ENCODE measurements at places on chromosomes 3 and 15.

GRCh38 chr15:34473840-34474239 lies 36.2 kb upstream of the GOLGA8A start:
- no peak for DNase-seq

DNA sequence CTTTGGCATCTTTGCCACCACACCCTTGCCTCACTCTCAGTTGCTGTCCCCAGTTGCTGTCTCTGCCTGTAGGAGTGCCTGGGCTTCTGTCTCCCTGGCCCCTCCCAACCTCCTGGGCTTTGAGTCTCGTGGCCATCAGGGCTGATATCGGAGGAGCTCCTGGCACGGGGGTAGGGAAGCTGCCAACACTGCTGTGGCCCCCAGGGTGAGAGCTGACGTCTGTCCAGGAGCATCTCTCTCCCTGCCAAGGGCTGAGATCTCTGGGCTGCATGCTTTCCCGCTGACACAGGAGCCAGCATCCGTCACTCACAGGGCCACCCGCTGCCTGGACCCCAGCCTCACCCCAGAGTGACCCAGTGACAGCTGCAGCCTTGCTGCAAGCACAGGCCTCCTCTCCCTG lies 47.4 kb downstream of the EXOG start:
- no peak for DNase-seq

GRCh38 chr3:28012830-28013229 lies 228.6 kb upstream of the CMC1 start:
- no peak for DNase-seq

DNA sequence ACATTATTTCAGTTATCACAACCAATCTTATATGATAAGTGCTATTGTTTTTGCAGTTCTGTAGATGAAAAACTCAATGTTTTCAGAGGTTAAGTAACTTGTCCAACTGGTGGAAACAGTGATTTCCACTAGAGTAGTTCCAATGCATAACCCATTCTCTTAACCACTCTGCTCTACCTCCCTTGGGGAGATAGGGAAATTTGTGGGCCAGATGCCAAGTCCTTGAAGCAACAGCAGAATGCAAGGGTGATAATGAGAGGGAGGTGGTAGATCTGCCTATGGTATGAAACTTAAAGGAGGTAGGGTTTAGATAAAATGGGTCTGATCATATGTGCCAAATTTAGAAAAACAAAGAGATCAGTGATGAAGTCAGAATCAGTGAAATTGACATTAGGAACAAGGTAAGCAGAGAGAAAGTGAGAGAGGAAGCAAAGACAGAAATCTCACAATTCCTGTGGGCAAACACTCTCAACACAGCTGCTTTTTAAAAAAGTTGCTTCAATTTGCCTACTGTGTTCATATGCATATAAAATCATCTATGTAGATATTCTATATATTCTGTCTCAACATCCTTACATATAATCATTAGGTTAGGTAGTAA lies 50.5 kb upstream of the UBP1 start:
- DNase-seq, result no peak

- DNase-seq, result no peak
These were observed 125.7 kb downstream of the PDZRN3 start for GRCh38 chr3:73498764-73499622.

- no peak for DNase-seq
These were observed 437.1 kb downstream of the ZIC1 start for GRCh38 chr3:147846293-147846692.

- no peak for DNase-seq
These were observed 15.9 kb upstream of the OCA2 start for GRCh38 chr15:28114721-28115622.

DNA sequence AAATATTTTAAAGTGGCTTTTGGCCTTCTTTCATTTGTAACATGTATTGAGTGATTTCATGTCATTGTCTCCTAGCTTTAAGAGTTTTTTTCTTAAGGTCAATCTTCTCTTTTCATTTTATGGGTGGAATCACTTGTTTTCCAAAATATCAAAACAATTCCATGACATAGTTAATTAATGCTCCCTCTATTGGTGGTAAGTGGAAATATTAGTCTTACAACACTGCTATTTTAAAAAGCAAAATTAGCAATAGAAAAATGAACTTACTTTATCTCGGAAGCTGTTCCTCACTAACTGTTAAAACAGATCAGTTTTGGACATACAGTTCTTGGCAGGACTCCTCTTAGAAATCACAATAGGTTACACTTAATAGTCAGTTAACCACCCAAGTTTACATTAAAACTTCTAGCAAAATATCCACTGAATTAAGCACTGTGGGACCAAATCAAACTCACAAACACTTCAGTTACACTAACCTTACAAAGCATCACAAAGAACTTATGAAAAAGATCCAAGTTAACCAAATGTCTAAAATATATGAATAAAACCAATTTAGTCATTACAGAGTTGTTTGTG lies 42.4 kb downstream of the TIGIT start:
- no peak for DNase-seq

- no peak for DNase-seq
These were observed 14.3 kb upstream of the PDE8A start for GRCh38 chr15:84967380-84967779.
